Activated CD4-positive, alpha-beta T cell treated with anti-CD3 and anti-CD28 coated beads, Interleukin-2, Interleukin-6, amounts not matched to agents 100 ng/mL and 50 ng/mL, durations not matched to agents 16 hours and 8 hours (primary cell): ENCODE measurements at places on chromosomes 1 and 21.

DNA sequence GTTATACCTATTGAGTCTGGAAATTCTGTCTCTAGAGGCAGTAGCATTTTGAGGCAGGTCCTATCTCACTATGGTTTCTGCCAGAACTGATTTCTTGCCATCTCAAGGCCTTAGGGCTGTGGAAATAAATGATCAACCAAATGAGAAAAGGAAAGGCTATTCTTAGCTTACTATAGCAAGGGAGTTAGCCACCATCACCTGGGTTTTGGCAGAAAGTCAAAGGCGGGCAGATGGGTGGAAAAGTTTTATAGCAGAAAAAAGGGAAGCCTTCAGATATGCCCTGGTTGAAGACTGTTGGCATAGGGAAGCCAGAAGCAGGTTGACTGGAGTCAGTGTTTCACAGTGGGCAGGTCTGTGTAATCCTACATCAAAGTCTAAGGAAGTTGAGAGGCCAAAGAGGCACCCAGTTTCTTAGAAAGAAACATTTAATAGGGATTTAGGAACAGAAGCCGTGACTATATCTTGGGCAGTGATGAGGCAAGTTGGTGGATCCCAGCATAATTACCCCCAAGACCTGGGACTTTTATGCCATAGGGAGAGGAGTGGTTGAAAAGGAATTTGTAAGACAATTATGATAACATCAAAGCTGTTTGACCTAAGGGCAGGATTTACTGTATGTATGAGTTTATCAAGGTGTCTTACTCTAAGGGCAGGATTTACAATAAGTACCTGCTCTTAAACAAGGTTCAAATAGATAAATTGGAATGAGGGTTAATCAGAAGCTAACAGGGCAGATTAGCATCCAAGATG, 29.7 kb downstream of the CTH start:
- no peak for DNase-seq

- no peak for DNase-seq
These were observed 48.9 kb downstream of the C4BPA start for GRCh38 chr1:207152792-207153468.

DNA sequence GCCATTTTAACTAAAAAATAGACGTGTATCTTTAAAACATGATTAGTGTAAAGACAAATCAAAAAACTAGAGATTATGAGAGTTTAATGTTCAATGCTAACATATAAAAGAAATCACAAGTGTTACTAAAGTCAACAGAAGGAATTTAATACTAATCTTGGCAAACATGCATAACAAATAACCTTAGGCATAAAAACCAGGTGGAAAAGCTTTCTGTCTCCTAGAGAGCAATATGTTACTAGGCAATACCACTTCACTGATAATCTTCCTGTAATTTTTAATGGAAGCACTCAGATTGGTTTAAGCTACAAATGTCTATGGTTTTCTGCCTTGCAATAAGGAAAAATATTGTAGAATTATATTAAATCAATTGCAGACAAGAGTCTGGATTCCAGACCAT, 121.9 kb downstream of the NME7 start:
- no peak for DNase-seq

DNA sequence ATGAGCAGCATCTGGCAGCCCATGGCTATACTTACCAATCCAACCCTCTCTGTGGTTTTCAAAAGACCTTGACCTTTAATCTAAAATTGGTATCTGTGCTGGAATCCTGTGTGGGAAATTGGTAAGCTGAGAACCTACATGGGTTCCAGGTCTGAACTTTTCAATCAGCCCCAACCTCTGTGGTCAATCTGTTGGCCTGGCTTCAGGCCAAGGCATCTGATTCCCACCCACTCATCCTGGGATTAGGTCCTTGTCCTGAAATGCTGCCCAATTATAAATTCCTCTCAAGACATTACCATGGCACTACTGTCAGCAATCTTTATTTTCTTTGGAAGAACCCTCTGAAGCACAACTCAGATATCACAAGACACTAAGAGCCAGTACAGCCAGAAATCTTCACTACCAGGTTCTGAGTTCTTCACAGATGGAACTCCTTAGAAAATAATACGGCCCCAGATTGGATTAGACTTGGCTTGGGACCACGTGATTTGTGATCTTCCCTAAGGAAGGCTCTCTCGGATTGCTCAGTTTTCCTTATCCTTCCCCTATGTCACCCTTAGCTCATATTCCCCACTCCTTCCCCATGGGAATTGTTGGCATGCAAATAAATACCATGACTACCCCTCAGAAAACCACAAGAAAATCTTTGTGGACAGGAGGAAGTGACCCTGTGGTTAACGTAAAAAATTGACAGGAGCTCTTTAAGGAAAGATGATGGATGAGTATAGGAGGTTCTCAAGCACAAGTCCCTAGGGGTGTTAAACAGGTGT, 207.9 kb upstream of the ST6GALNAC5 start:
- DNase-seq: no peak

- no peak for DNase-seq
These were observed 178.4 kb downstream of the PSMG1 start for GRCh38 chr21:39004634-39005501.

DNA sequence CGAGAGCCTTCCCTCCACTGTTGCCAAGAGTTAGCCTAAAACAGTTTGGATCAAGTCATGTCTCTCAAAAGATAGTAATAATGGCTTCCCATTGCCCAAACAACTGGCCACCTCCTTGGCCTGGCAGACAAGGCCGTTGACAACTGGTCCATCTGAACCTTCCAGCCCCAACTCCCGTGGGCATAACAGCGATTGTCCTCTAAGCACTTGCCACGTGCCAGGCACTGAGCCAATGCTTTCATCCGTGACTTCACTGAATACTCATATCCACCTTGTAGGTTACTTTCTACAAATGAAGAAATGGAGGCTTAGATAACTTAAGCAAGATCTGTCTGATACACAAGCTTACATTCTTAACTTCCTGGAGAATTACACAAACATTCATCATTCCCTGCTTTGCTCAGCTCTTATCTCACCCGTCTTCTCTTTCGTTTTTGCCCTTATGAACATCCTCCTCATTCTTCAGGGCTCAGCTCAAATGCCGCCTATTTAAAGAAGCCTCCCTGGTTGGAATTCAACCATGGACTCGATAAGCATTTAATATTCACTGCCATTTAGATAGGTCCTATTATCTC, 106.4 kb downstream of the KCND3 start:
- DNase-seq: no peak

DNA sequence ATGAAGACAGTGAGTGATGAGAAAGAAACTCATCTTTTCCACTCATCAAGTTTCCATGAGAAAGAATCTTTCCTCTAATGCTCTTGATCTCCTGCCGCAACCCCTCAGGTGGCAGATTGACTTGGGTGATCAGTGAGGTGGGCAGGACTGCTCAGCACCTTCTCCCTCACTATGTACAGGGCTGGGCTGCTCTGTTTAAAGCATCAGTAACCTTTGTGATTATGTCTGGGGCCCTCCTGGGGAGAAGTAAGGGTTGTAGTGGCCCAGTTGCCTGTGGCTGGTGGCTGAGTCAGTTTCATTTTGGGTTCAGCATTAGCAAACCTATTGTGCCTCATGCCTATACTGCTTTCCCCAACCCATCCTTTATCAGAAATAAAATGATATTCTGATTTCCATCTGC, 366.0 kb downstream of the TTLL7 start:
- no peak for DNase-seq

DNA sequence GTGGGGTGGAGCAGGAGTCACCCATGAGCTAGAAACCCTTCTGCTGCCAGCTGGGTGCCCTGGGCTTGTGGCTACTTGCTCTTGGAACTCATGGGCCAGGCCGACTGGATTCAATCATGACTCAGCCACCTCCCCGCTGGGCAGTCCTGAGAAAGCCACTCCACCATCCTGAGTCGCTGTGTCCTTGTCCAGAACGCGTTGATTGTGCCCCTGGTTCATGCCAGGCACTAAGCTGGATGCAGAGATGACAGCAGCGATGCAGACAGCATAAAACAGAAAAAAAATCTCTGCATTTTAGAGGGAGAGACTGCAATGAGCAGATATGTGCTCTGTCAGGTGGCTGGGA, 10.6 kb downstream of the PADI1 start:
- no peak for DNase-seq

DNA sequence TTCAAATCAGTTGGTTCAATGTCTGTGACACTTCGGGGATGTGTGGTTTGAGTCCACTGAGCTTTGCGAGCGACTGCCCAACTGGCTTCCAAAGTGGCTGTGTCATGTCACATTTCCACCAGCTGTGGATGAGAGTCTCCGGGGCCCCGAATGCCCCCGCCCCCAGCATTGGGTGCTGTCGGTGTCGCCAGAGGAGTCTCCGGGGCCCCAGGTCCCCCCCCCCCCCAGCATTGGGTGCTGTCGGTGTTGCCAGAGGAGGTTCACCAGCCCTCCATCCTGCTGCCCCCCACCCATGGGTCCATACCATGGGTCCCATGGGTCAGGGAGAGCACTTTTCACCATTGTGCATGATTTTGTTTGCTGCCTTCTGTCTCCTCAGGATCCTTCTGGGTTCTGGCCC, 9.0 kb upstream of the SMYD3 start:
- no peak for DNase-seq
